ENCODE measurements at places on chromosomes 4 and X. TPM values are rescaled to one million over a fixed set of nuclear protein-coding genes. Genes with fewer than 3 reads are reported as not detected.

GRCh38 chr4:88735564-88735963, 37.9 kb upstream of the NAP1L5 start:
- DNase-seq = no peak

GRCh38 chr4:48902266-48902665, 4.3 kb downstream of the OCIAD2 start:
- DNase-seq = no peak

- peak; percentile 84 for DNase-seq
These were observed at the start of gene SNX25 for GRCh38 chr4:185209031-185209851. Gene SNX25 (plus strand): TSS chr4:185209598. CDS start chr4:185209827, 229 bp downstream.

DNA sequence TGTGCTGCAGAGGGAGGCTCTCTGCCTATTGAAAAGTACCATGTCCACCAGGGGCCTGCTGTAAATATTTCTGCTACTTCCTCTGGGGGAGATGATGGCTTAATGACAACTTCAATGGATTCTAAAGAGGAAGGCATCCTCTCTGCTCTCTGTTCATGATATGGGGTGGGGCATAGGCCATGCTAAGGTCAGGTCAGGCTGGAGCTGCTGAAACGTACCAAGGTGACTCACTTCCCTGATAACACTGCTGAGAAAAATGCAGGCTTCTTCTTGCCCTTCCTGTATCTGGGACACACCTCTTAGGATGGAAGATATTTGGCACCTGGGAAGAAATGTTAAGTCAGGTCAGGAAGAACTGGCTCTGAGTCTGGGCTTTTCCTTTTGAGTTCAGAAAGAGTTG, 31.5 kb downstream of the HS3ST1 start:
- DNase-seq = no peak

DNA sequence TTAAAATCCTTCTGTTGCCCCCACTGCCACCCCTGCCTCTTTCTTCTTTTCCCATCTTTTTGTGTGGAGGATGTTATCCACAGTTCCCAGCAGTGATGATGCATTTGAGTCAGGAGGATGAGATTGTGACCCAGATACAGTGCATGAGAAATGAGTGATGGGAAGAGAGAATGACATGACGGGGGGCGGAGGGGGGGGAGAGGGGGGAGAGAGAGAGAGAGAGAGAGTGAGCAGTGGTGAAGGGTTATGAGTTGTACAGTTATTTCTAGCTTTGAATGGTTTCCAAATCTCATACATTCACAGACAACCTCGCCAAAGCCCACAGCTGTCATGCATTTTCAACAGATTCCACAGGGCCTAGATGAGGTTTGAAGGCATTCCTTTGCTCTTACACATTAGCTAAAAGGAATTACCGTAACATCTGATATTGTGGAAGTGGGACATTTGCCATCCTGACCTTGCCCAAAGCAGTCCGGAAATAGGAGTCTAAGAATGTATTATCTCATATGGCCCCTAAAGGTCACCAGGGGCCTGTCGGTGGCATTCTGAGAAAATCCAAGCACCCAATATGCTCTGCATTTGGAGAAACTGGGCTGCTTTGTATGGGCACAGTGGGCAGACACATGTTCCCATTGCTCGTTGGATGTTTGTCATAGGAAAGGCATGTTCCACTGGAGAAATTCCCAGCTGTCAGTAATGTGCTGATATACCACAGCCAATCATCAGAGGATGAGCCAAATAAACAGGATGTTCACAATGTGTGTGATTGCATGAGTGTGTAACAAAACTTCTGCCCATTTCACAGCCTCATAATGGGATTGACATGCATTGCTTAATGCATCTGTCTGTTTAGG, 435.8 kb downstream of the SPRY1 start:
- DNase-seq = no peak

- no peak for DNase-seq
These were observed 394 bp upstream of the DYNLT3 start for GRCh38 chrX:37847733-37848197.

DNA sequence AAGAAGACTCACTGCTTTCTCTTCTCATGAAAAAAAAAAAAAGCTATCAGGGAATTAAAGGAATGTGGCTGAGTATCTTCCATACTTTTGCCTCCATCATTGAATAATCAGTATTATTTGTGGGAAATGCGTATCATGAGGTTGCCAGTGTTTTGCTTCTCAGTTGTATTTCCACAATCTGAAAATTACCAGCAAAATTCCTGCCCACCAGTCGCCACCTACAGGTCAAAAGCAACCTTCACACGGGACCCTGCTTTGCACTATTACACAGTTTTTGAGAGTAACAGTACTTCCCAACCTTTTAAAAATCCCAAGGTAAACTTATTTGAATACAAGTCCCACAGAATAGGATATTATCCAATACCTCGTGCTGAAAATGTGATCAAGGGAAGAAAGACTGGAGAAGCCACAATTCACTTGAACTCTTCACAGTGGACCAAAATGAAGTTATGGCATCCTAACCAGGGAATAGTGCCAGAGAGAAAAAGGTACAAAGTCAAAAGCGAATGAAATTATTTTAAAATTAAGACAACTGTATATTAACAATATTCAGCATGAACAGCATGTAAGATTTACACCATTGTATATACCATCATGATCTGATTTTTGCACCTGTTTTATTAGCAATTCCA, 30.4 kb downstream of the PGRMC1 start:
- DNase-seq = peak; percentile 8

- no peak for DNase-seq
These were observed 13.1 kb upstream of the AFF1 start for GRCh38 chr4:86921608-86922252.

GRCh38 chrX:65644621-65645289, 22.7 kb upstream of the MSN start:
- DNase-seq = no peak

DNA sequence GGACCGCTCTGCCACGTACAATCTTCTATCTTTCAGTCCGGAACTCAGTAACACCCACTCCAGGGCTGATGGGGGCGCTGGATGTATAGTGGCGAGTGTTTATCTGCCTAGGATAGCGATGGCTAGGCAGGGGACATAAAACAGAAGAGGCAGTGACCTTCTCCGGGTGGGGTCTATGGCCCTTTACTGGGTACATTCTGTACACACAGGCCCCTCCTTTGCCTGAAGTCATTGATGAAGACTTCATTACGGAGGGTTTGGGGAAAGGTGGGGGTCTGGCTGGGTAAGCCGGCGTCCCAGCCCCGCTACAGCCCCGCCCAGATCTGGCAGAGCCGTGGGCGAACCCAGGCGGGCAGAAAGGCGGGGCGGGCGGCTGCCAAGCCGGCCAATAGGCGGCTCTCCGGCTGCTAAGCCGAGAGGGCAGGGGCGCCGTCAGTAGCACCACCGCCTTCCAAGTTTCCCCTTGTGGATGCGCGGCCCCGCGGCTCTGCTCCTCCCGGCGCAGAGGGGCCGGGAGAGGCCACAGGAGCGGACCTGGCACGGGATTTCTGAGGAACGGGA, at the start of gene CHST7:
TSS of gene CHST7 (plus strand) at position 435 of the 561 bp plus-strand sequence. CDS start 167 bp downstream, outside the sequence.
- DNase-seq = peak; percentile 57

DNA sequence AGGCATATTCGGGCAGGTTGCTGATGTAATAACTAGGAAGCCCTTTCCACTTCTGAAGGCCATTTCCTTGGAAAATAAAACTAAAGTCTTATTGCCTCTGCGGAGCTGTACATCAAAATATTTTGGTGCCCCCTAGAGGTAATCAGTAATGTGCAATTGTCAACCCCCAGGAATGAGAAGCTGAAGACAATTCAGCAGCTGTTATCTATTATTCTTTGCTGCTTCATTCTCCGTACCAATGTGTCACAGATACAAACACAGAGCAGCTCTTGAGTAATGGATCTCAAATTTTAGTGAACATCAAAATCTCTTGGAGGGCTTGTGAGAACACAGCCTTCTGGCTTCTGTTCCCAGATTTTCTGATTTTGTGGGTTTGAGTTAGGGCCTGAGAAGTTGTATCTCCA, 3.5 kb upstream of the SLIT2 start:
- DNase-seq = no peak

DNA sequence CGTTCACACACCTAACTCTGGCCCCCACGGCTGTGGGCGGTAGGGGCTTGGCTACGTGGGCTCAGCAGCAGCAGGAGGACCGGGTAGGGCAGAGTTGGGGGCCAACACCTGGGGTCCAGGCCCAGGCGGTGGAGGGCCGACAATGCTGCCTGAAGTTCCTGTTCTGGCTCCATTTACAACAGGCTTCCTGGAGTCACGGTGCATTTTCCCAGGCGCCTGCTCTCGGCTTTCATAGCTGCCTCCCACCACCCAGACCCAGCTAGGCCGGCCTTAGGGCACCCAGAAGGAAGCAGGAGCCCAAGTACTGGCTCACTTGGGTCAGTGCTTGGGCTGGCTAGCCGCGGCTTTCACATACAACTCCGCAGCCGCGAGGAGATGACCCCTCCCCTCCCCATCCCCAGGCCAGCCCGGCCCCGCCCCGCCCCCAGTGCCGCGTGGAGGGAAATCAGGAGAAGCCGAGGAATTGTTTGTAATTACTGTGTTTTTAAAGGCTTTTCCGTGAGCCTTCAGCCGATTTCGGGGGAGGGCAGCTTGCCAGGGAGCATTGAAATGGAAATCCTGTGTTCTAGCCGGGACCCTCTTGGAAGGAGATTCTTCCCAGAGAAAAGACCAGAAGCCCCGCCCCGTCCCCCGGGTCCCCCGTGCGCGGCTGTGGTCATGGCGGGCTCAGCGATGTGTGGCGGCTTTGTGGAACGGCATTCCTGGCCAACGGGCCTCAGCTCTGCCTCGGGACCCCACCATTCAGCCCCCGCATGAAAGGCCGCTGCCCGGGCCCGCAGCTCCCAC, 28.5 kb downstream of the PJA1 start:
- no peak for DNase-seq

The NKAP gene
- 7.3 TPM for total RNA-seq

The SSX4B gene
- not detected for total RNA-seq

The ZBTB49 gene
- total RNA-seq = 8.3 TPM

The SPANXN3 gene
- total RNA-seq = not detected

The STK32B gene
- total RNA-seq = not detected

The AMTN gene
- not detected for total RNA-seq
